ENCODE measurements at places on chromosomes 3 and 15. TPM values are rescaled to one million over a fixed set of nuclear protein-coding genes. Genes with fewer than 3 reads are reported as not detected.
A peak's percentile ranks its signal among the peaks of the same experiment; 100 is the strongest.

SPATA12 gene
- total RNA-seq = 0.17 TPM

NANOGP8 gene
- not detected for total RNA-seq

ABI3BP gene
- total RNA-seq = 32.0 TPM

DNAH12 gene
- under 0.01 TPM for total RNA-seq

PRR23E gene
- total RNA-seq = not detected

PLA2G4E gene
- not detected for total RNA-seq

ZMYND10 gene
- 0.05 TPM for total RNA-seq

TRPM1 gene
- total RNA-seq = 1.9 TPM

DNA sequence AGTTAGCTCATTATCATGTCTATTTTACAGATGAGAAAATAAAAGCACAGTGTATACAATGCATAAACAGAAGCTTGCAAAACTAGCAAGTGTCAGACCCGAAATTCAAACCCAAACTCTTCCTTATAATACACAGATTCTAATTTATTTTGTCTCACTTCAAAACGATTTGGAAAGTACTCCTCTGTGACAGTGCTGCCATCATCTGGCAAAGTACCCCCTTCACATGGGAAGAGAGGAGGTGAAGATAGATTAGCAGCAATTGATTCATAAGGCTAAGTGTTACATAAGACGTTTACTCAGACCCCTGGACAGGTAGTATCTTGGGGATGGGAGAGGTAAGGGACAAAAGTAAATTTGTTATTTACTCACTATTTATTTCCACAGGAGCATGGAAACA, 744.0 kb upstream of the SGO1 start:
- DNase-seq = no peak

GRCh38 chr15:45919806-45920205, 285.0 kb downstream of the SQOR start:
- DNase-seq = peak; percentile 93

DNA sequence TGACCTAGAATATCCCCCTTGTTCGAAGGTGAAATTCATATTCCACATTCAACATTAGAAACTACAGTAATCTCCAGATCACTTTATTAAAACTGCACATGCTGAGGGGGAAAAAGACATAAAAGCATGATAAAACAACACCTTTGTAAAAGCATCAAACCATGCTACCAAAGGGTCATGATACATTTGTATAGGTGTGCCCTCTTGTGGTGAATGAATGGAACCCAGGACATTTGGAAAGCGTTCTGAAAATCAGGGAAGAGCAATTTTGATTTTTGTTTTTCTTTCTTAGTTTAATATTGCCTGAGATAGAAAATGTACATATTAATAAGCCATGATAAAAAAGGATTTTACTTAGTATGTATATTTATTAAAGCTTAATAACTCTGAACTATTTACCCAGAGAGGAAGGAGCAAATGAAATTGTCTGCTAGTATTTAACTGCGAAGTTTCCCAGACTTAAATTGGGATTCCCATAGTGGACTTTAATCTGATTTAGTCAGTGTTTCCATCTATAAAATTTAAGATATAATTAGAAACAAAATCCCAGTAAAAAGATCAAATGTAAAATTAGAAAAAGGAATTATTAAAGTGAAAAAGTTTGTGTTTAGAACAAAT, 105.8 kb upstream of the ARL6 start:
- DNase-seq = peak; percentile 43

DNA sequence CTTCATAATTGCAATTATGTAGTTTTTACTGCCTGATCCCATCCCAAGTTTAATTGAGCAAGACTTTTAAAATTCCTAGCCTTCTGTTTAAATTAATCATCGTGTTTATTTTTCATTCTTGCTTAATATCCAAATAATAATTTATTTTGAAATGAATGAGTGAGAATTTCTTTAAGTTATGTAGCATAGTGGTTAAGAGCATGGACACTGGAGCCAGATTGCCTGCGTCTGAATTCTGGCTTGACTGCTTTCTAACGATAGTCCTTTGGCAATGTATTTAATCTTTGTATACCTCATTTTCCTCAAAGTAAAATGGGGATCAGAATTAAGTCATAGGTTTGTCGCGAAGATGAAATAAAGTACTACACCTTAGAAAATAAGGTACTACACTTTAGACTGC, 71.4 kb downstream of the LRRC49 start:
- DNase-seq = no peak

DNA sequence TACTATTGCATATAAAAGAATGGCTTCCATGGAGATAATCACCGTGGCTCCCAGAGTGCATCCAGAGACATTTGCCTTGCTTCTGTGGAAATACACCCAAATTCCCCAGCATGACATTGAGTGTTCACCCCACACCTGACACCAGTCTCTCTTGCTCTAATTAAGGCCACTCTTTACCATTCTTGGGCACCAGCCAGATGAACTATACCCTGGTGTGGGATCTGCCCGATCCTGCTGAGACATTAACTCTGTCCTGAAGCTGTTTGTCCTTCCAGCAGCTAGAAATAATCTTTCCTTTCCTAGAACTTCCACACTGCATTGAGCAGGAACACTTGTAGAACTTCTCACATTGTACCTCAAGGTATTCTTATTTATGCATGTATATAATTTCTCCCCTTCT, 105.2 kb downstream of the LPP start:
- DNase-seq = no peak

- no peak for DNase-seq
Observed at GRCh38 chr3:138732456-138732855, 102.3 kb downstream of the PIK3CB start.

GRCh38 chr15:38559636-38560307, 4.8 kb downstream of the RASGRP1 start:
- DNase-seq = no peak

DNA sequence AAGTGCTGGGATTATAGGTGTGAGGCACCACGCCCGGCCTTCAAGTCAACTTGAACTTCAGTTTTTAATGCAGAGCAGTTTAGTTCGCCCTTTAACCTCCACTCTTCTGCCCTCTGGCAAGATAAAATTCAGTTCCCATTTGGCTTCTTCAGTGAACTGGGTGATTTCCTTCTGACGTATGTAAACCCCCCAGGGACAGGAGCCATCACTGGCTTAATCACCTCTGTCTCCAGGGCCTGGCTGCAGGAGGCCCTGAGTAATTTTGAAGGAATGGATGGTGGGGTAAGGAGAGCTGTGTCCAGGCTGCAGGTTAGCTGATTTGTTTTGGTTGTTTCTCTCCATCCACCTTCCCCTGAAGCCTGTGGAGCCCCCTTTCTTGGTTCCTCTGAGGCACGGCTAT, 11.9 kb downstream of the MCM2 start:
- DNase-seq = no peak

DNA sequence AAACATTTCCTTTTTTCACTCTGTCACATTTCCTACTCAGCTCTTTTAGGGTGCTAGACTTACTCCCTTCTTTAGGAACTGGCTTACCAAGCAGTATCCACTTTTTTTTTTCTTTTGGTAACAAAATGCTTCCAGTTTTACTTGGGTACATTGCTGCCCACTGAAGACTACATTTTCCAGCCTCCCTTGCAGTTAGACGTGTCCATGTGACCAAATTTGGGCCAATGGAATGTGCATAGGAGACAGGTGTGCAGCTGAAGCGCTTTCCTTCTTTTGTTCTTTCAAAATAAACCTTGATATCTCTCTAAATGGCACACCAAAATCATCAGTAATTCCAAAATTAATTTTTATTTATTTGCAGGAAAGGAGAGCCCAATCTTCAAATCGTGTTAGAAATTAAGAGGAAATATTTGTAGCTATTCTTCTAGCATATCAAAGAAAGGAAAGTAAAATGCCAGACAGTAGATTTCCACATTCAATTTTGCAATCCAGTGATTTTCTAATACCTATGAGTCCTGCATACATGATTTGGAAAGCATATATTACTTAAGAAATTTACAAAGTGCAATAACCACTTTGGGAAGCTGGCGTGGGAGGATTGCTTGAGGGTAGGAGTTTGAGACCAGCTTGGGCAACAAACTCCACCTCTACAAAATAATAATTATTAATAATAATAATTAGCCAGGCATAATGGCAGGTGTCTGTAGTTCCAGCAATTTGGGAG, 422.0 kb upstream of the FRG2C start:
- no peak for DNase-seq

DNA sequence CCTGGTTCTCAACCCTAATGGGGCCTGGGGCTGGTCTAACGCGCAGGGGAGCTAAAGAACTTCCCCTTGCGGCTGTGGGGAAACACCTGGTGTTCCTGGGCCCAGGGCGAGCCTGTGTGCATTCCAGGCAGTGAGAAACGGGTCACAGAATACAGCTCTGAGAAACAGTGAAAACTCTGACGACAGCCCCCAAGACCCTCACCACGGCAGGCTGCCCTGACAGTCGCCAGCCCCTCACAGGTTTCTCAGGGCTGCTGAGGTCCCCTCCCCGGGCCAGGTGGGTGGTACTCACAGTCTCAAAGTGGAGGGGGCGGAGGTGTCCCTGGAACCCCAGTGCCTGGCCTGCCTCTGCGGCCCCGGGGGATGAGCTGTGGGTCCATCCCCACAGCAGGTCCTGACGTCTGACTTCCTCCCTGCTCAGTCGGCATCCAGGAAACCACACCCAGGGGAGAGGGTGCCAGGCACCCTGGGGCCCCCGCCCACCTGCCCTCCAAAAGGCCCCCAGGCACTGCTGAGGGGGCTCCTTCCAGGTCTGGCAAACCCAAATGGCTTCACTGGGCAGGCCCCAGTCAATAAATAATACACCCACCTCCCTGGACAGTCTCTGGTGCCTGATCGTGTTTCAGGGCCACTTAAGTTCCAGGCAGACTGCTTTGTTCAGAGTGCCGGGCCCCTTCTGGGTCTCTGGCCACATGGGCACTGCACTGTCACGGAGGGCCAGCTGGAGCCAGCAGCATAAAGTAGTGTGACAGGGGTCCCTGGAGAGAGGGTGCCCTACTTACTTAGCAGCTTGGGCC, 57.7 kb downstream of the IQSEC1 start:
- no peak for DNase-seq

GRCh38 chr15:75314552-75315290, 21.1 kb upstream of the COMMD4 start:
- no peak for DNase-seq

DNA sequence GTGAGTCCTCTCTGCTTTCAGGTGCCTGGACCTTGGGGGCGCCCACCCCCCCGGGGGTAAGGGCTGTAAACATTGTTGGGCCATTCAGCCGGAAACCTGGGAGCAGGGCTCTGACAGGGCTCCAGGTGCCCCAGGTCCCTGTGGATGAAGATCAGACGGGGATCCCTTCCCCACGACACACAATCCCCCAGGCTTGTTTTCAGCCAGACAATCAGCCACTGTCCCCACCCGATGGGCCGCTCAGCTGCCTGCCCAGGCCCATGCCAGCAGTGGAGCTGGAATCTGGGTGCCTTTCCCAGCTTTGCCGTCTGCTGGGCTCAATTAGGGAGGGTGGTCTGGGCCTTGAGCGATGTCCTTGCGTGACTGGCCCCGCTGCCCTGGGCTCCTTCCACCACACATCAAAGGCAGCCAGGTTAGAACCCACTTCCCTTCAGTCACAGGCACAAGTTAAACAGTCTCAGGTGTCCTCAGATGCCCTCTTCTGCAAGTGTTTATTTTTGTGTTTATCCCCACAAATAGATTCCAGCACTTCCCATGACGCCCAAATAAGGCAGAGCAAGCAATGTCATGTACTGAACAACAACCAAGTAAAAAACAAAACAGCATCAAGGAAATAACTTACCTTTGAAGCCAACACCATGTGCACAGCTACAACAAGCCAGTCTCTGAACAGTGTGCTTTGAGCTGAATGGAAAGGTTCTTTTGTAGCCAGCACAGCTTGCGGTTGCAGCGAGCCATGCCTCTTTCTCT, 77.0 kb upstream of the ALDH1A3 start:
- DNase-seq = no peak

DNA sequence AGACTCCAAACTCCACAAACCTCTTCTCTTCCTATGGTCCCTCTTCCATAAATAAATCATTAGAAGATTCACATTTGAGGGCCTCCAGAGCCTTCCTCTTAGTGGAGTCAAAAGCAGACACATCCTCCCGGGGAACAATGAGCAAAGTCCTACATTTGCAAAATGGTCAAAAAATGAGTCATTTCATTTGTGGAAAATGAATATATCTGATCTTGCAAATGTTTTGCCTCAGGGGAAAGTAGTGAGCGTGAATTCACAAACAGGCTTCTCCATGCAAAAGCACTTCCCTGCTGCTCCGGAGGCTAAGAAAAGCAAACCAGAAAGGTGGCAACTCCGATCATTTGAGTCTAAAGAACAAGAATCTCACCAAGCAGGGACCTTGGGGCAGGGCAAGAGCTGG, 86.7 kb upstream of the IQSEC1 start:
- DNase-seq = no peak

GRCh38 chr15:41543521-41543870, 561 bp downstream of the RPAP1 start:
- no peak for DNase-seq

DNA sequence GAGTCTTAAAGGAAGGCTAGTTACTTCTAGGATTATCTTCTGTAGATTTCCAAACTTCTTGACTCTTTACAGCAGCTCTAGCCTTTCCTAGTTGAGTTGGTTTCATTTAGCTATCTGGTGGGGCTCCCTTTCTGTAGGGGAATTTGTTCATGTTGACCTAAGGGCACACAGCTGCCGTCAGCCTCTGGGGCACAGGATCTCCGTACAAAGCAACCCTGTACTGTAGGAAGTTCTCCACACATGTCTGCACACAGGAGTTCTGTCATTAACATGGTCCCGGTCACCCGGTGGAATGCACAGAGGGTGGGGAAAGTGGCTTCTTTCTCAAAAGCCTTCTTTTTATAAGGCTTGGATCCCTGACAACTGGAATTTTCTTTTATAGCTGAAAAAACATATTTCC, 88.7 kb upstream of the TNIK start:
- DNase-seq = peak; percentile 27

- DNase-seq = no peak
Observed at GRCh38 chr3:46194868-46195553, 13.1 kb downstream of the CCR1 start.

DNA sequence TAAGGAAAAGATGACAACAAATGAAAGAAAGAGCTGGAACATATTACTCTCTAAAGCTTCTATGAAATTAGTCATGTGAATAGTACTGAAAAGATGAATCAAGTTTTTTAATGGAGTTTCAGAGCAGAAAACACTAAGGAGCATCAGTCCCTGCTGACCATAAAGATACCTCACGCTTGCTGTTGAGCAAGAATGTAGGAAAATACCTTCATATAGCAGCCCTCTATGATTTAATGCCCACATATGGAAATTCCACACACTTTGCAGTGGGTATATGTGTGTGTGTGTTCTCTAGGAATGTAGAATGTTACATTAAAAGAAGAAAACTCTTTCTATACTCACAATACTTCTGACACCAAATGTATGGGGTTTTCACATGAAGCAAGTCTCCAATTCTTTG, 355.0 kb downstream of the ERC2 start:
- DNase-seq = no peak

- DNase-seq = no peak
Observed at GRCh38 chr3:18208856-18209255, 216.3 kb downstream of the SATB1 start.

DNA sequence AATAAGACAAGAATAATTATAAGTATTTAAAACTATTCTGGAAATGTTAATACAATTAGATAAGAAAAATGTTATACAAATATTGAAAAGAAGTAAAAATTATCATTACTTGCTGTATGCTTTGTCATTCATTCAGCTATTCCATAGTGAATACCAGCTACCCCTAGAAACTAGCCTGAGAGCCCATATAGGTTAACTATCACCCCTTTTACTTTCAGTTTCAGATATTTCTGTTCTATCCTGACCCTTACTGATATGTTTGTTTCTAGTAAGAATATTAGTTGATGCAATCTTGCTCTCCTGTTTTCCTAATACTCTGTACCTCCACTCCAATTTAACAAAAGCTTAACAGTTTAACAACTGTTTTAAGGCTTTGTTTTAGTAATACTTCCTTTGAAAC, 31.6 kb downstream of the FAM227B start:
- DNase-seq = no peak
